ENCODE measurements at places on chromosomes 2 and 18.

DNA sequence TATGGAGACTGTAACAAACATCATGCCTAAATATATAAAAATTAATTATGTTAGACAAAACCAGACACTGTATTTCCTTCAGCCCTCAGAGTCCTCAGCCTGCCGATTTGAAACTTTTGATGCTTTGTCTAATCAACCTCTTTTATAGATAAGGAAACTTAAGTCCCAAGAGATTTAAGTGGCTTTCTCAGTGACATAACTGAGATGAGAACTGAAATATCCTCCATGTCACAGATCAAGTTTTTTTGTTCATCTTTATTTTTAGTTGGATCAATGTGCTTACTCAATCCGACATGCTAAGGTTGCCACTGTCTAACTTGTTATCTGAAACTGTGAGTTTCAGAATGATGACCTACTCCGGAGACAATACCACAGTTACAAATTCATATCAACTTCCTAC, 72.3 kb downstream of the BARD1 start:
- DNase-seq: no peak

GRCh38 chr2:70946832-70947442, 11.2 kb downstream of the ATP6V1B1 start:
- DNase-seq: no peak

- DNase-seq: no peak
Observed at GRCh38 chr2:36964496-36965058, 1.8 kb downstream of the STRN start.

GRCh38 chr2:34570266-34570872, 971.3 kb upstream of the FAM98A start:
- no peak for DNase-seq

GRCh38 chr2:142218471-142218870, 87.7 kb upstream of the LRP1B start:
- no peak for DNase-seq

- no peak for DNase-seq
Observed at GRCh38 chr2:71078624-71079023, 10.2 kb downstream of the NAGK start.

DNA sequence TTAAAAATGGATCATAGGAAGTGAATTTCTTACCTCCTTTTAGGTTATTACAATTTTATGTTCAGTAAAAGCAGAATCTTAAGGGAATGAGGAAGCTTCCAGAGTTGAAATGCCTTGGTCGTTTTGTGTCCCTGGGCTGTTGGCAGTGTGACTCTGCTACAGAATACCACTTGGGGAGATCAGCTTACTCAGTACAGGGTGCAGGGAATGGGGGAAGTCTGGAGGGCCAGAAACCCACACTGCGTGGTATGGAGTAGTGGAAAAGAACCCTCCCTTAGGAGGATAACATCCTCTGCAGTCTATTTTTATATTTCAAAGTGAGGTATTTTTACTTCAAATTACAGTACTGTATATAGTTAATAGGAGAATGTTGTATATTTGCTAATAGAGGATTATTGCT, 51.1 kb downstream of the R3HDM1 start:
- DNase-seq: no peak

- DNase-seq: no peak
Observed at GRCh38 chr2:236852977-236853374, 232.7 kb upstream of the COPS8 start.

GRCh38 chr2:165874445-165875039, 79.0 kb downstream of the TTC21B start:
- no peak for DNase-seq

- no peak for DNase-seq
Observed at GRCh38 chr2:239163688-239164334, 237.0 kb downstream of the HDAC4 start.

DNA sequence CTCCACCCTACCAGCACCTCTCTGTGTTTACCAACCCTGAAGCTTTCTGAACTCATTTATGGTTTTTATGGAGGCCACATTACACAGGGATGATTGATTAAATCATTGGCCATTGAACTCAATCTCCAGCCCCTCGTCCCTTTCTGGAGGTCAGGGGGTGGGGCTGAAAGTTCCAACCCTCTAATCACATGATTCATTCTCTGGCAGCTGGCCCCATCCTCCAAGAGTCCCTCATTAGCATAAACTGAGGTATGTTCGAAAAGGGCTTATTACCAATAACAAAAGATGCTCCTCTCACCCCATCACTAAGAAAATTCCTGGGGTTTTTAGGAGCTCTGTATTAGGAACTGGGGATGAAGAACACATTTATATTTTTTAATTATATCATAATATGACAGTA, 92.3 kb downstream of the DIS3L2 start:
- no peak for DNase-seq

GRCh38 chr18:72555968-72556367, 11.8 kb upstream of the CBLN2 start:
- DNase-seq: no peak

DNA sequence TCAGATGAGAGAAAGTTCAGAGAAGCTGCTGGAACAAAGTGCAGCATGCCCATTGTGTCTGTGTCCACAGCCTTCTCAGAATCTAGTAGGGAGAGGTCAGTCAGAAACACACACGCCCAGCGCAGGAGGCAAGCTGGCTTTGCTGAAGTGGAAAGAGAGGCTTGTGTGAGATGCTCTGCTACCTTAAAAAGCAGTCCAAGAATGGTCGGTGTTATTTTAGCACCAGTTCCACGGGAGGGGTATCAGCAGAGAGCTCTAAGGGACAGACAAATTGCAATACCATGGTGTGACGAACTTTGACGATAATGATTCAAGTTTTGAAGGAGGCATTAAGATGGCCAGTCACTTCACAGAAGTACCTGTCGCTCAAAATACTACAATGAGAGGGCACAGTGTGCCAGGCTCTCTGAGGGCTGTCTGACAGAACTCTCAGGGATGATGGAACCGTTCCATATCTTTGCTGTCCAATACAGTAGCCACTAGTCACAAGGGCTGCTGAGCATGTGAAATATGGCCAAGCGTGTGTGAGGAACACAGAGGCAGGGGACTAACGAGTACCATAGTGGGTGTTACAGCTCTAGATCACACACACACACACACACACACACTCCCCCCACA, 237.5 kb upstream of the TMEM200C start:
- DNase-seq: no peak

- no peak for DNase-seq
Observed at GRCh38 chr2:127142663-127143630, 36.0 kb upstream of the BIN1 start.

DNA sequence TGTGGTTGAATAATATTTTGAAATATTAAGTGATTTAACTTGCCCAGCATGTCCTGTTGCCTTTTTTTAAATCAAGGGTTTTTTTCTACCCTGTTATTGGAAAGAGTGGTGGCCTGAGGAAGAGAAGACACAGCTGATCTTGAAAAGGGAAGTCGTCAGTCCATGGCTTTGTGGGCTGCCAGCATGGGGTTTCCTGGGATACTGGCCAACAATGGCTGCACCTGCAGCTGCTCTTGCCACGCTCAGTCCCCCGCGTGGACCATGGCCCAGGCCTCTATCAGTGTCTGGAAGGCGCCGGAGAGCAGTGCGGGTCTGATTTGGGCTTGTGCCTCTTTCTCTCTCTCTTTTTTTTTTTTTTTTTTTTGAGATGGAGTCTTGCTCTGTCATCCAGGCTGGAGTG, 99.3 kb downstream of the ASB1 start:
- no peak for DNase-seq

GRCh38 chr2:96959406-96960110, 26.8 kb downstream of the FAM178B start:
- DNase-seq: no peak

- no peak for DNase-seq
Observed at GRCh38 chr2:107927034-107927534, 59.2 kb upstream of the SLC5A7 start.

DNA sequence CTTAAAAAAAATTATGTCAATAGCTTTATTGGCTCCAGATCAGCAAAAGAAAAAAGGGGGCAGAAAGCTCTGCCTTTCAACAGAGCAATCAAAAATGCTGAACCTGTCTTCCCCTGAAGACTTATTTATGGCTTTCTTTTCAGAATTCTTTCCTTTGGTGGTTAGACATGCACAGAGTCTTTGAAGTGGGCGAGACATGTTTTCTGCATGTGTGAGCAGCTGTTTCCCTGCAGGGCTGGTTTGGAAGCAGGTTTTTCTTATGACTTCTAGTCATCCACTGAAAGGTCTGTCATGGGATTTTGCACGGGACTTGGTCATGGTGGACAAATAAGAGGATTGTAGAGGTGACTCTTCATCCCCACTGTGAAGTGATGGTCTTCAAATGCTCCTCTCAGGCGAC, 160.3 kb downstream of the VAPA start:
- no peak for DNase-seq

- no peak for DNase-seq
Observed at GRCh38 chr2:146847846-146848245, 997.0 kb upstream of the ACVR2A start.

- no peak for DNase-seq
Observed at GRCh38 chr18:79485788-79486355, 90.1 kb downstream of the NFATC1 start.

GRCh38 chr2:234288974-234289455, 207.9 kb downstream of the ARL4C start:
- no peak for DNase-seq

GRCh38 chr2:219168932-219169331, 897 bp downstream of the SLC23A3 start:
- no peak for DNase-seq

DNA sequence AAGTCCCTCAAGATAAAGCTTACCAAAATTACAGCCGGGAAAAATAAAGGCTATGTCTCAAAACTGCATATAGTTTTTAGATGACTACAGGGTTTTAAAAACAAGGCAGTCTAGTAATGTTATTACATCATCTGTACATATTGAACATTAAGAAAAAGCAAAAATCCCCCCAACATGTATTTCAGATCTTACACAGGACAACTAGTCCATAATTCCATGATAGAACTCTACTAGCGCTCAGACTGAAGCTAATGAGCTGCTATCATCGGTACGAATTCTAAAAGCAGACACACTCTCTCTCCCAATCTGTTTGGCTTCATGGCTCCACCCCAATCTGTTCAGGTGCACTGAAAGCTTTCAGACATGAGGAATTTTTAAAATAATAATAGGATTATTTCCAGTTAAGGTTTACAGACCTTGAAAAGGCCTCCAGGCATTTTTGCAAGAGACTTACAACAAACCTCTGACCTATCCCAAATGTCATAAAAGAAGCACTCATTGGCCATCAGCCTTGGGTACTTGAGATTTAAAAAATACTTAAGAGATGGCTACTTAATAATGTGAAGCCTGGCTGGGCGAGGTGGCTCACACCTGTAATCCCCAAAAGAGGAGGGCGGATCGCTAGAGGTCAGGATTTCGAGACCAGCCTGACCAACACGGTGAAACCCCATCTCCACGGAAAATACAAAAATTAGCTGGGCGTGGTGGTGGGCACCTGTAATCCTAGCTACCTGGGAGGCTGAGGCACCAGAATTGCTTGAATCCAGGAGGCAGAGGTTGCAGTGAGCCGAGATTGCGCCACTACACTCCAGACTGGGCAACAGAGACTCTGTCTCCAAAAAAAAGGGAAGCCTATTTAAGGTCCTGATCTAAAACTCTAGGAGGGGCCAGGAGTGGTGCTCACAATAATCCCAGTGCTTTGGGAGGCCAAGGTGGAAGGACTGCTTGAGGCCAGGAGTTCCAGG, 2.0 kb downstream of the NPC1 start:
- no peak for DNase-seq

- no peak for DNase-seq
Observed at GRCh38 chr18:5064841-5065370, 132.2 kb downstream of the AKAIN1 start.

- no peak for DNase-seq
Observed at GRCh38 chr2:55011831-55012671, 38.2 kb downstream of the RTN4 start.

DNA sequence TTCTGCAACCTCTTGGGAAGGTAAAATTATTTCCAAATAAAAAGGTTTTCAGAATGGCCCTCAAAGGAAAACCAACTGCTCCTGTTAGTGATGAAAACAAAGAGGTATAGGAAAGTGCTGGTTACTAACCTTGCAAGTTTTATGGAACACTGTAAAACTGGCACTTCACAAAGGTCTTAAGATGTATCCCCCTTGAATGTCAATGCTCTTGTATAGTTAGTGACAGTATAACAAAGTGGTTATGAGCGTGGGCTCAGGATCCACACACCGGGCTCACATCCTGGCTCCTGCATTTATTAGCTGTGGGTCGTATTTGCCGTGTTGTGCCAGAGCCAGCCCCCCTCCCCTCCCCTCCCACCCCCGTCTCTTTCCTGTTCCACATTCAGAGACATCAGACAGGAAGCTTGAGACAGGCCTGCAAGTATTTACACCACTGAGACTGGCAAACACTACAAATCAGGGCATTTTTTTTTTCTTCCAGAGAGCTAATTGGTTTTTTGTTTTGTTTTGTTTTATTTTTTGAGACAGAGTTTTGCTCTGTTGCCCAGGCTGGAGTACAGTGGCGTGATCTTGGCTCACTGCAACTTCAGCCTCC, 9.2 kb upstream of the DNPEP start:
- no peak for DNase-seq

DNA sequence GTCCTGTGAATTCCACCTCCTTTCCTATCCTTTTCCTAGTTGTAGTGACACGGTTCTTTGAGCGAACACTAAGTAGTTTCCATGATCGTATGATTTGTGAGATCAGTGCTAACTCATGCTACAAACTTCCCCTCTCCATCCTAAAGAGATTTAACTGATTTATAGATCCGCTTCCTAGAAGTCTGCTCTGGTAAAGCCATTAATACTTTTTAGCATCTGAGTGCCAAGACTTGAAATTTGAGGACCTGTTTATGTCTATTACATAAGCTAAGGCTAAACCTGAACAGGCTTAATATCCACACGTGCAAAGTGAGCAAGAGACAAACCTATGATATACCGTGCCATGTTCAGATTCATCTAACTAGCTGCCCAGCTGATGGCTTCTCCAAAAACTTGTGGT, 14.9 kb downstream of the PROKR1 start:
- DNase-seq: no peak

Measured in activated gamma-delta T cell (primary cell).